ENCODE measurements at places on chromosomes 12 and 14.

DNA sequence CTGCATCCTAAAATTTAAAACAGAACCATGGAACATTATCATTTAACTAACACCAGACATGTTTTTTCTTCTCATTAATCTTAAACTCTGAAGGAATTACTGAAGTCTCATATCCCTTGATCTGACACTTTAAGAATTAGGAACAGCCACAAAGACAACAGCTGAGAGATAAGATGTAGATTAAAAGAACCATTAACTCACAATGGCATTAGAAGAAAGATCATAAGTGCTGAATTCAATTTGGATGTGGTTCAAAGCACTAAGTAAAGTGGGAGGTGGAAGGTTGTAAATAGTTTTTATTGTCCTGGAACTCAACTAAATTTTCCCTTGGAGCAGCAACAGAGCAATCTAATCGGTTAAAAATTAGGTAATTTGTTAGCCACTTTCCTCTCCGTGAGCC, 199.0 kb upstream of the ATP2B1 start:
- DNase-seq, result no peak

DNA sequence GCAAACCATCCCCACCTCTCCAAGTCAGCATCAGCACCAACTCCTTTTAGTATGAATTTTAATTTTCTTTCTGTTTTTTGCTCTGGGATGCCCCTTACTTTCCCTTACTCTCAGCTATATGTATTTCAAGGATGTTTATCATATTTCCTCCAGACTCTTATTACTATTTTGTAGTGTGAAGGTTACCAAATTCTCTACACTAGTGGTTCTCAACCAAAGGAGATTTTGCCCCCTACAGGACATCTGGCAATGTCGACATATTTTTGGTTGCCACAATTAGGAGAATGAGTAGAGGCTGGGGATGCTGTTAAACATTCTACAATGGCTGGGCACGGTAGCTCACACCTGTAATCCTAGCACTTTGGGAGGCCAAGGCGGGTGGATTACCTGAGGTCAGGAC, 29.1 kb upstream of the SOS2 start:
- peak; percentile 3 for DNase-seq

- DNase-seq, result no peak
Measured at GRCh38 chr12:71900091-71900490, 38.6 kb upstream of the TPH2 start.

- no peak for DNase-seq
Measured at GRCh38 chr12:18084080-18084479, 5.9 kb downstream of the RERGL start.

GRCh38 chr14:94139421-94139820, 10.0 kb upstream of the IFI27L2 start:
- no peak for DNase-seq

All from AG09309 (cell line).